ENCODE measurements at places on chromosomes 2 and 18.

- DNase-seq = no peak
Measured at GRCh38 chr2:26504002-26504401, 26.1 kb upstream of the OTOF start.

GRCh38 chr2:23532391-23533337 lies 147.7 kb downstream of the KLHL29 start:
- no peak for DNase-seq

DNA sequence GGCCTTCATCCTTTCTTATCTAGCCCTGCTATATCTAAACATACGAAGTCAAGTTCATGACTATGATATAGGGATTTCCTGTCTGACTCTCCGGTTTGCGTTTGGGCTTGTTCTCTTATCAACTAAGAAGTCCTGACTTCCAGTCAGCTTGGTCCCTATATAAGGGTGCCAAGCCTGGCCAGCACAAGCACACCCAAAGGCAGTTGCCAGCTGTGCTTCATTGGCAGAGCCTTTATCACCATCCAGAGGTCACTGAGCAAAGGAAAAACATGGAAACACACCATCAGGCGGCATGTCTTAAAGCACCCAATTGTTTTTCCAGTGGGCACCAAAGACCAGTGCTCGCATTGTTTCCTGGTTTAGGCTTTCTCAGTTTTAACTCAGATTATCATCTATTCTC lies 72.7 kb downstream of the FEZ2 start:
- DNase-seq = no peak

GRCh38 chr18:73059280-73059679 lies 191.5 kb upstream of the NETO1 start:
- DNase-seq = no peak

DNA sequence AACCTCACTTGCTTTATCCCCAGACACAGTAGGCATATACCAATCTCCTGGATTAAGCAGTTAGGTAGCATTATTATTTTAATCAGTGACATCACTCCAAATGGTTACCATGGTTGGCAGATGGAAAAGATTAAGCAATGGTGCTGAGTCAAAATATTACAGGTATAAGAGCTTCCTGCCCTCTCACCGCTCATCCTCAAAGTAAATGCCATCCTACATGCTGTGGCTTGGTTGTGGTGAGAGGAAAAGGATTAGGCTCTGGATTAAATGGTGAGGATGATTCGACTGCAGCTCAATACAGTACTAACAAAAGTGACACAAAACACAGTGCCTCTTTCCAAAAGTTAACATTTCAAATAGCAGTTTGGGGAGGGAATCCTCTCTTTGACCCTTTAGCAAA lies 108.9 kb upstream of the ACAA2 start:
- no peak for DNase-seq

DNA sequence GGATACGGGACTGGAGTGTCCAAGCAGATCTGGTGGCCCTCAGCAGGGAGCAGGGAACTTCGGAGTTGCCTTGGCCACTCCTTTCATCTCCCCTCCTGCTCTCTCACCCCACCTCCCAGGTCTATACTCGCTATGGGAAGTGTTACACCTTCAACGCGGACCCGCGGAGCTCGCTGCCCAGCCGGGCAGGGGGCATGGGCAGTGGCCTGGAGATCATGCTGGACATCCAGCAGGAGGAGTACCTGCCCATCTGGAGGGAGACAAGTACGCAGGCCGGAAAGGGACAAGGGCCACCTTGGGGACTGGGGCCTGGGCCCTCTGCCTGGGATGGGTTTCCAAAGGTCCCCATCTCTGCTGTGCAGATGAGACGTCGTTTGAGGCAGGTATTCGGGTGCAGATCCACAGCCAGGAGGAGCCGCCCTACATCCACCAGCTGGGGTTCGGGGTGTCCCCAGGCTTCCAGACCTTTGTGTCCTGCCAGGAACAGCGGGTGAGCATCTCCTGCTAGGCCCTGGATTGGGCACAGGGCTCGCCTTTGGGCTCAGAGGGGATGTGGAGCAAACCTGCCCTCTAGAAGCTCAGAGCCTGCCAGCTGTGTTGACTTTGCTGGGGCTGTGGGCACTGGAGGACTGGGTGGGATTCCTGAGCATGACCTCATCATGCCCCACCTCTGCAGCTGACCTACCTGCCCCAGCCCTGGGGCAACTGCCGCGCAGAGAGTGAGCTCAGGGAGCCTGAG lies 11.8 kb downstream of the CHPF start:
- no peak for DNase-seq

DNA sequence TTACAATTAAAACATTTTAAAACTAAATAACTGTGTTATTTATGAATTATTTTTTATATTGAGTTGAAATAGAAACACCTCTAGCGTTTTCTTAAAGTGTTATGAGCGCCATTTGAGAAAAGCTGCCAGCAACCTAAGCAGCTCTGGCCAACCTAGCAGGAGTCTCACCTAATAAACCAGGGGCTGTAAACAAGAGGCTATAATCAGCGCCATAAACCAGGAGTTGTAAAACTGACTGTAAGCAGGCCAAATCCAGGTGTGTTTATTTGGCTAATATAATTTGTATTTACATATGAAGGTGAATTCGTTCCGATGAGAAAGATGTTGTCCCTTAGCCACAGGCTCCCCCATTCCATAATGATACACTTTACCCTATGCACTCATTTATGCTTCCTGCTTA lies 34.7 kb downstream of the LRRTM1 start:
- DNase-seq = no peak

GRCh38 chr2:47000679-47001075 lies 85.1 kb upstream of the MCFD2 start:
- no peak for DNase-seq

DNA sequence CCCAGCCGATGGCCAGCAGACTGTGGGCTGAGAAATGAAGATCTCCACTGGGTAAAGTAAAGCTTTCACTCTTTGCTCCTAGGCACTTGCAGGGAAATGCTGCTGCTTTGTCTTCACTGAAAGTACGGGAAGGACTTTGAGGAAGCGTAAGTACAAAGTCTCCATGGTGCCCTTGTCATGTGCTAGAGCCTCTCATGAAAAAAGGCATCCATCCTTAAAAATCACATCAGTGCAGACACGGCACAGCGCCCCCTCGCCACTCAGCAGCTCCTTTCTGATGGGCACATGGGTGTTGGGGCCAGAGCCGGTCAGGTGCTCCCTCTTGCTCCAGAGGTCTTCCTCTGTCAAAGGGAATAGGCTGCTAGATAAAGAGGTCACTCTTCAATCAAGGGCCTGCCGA lies 109.0 kb upstream of the STPG4 start:
- no peak for DNase-seq

- DNase-seq = no peak
Measured at GRCh38 chr18:9444549-9444948, 30.8 kb upstream of the RALBP1 start.

DNA sequence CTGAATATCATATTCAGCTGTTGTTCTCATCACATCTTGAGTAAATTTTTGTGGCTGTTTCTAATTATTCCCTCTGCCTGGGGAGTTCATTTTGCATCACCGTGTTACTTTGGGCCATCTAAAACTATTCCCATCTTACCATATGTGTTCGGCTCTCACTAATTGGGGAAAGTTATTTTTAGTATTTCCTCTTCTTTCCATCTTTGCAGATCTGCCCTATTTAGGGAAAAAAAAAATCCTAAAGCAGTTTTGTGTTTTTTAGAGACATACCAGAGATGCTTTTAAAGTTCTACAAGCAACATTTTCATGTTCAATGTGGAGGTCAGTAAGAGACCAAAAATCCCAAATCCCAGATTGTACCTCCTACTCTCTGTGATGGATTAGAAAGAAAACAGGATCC lies 111.3 kb upstream of the NDUFV2 start:
- DNase-seq = no peak

GRCh38 chr2:201127570-201127969 lies 11.6 kb downstream of the CFLAR start:
- no peak for DNase-seq

DNA sequence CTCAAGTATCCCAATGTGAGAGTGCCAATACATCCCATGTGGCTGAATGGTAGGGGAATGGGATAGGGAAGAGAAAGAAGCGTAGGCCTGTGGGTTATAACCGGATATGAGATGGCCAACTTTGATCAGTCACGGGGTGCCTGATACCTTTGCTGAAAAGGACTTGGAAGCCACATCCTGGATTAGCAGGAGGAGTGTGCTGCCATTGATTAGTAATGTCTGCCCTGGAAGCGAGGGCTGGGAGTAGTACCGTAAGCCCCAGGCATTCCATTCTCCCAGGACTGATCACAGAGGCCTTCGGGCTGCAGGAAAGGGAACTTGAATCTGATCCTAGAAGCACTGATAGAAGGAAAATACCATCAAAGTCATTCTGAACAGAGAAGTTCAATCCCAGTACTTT lies 218.5 kb downstream of the TFCP2L1 start:
- no peak for DNase-seq

DNA sequence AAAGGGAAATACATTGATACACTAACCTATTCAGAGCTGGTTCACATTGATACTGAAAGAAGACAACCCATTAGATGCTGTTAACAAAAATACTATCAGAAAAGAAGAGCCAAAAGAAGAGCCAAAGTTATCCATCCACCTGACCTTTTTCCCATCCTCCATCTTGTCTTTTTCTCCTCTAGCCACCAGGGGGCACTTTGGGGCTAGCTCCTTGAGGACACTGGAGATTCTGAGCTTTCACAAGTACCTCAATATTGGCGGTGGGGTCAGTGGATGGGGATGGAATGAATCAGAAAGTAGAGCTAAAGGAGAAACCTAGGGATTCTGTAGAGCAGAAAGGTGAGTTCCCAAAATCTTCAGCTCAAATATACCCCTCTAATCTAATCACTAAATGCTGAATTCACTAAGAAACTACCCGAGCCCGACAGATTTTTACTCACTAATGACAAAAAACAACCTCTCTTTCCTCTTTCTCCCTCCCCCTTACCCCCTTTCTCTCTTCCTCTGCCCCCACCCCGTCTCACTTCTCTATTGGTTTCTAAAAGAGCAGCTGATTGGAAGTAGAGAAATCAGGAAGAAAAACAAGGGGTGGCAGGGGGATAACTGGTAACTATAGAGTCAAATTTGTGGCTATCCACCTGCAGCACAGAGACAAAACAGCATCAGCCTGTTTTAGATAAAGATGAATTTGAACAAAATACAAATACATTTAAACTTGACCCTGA lies 203.3 kb downstream of the TCF4 start:
- no peak for DNase-seq

DNA sequence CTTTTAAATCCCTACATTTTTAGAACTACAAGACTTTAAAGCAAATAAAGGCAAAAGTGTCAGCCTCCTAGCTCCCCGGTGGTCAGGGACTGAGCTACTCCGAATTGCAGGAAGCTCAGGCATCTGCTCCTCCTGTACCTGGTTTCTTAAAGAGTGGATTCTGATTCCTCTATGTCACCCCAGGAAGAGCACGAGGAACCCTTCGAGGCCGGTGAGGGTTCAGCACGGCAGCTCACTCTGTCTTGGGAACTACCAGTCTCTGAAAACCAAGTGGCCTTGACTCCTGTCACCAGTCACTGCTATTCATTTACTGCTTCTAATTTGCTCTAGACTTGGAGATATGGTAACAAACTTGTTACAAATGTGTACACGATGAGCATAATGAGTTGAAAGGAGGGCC lies 2.3 kb downstream of the PER2 start:
- DNase-seq = no peak

GRCh38 chr2:234611209-234611608 lies 114.3 kb upstream of the ARL4C start:
- DNase-seq = no peak

DNA sequence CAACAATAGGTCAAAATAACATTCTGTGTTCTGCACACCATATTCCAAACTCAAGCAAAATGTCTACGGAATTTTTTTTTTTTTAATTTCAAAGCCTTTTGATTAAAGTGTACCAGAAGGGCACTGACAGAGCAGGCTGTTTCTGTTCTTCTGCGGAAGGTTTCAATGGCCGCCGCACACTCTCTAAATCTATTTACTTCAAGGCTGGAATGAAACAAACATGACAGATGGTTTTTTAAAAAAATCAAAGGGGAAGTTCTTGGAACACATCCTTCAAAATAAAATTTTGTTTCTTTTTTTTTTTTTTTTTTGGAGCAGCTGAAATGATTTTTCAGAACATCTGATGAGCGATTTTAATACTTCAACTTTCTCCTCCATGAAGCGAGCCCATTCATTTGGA lies 259.1 kb downstream of the TXNL1 start:
- no peak for DNase-seq

All from central memory CD8-positive, alpha-beta T cell (primary cell).